ENCODE measurements at places on chromosomes 11 and 22.

- H3K4me1 ChIP-seq: peaks cover 23% of the 10 kb centered on the region
- no peaks in the 10 kb centered on the region for H3K27me3 ChIP-seq
- H3K27ac ChIP-seq: no peak overlapping the region
- no peak for DNase-seq
Observed at GRCh38 chr22:25365491-25366261, 146.2 kb downstream of the CRYBB2 start.

DNA sequence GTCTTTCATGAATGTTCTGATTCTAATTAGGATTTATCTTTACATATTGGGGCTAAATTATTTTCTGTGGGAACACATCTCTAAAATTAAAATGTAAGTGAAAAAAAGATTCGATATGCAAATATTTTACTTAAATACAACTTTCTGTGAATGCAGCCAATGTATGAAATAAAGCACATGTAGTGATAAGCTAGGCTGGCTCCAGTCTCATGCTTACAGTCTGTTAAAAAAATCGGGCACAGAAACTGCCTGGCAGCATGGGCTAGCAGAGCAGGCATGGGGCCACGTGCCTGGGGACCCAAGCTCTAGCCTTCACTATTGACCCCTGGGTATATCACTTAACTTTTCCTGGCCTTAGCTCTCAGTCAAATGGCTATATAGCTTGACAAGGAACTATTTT lies 46.5 kb downstream of the NELL1 start:
- no peak for DNase-seq
- H3K4me1 ChIP-seq: no peaks in the 10 kb centered on the region
- no peak overlapping the region for H3K27ac ChIP-seq

GRCh38 chr11:15119826-15120225 lies 5.1 kb downstream of the INSC start:
- no peak overlapping the region for H3K27ac ChIP-seq
- no peak overlapping the region for H3K4me3 ChIP-seq
- no peaks in the 10 kb centered on the region for H3K36me3 ChIP-seq
- DNase-seq: no peak
- no peaks in the 10 kb centered on the region for H3K4me1 ChIP-seq

DNA sequence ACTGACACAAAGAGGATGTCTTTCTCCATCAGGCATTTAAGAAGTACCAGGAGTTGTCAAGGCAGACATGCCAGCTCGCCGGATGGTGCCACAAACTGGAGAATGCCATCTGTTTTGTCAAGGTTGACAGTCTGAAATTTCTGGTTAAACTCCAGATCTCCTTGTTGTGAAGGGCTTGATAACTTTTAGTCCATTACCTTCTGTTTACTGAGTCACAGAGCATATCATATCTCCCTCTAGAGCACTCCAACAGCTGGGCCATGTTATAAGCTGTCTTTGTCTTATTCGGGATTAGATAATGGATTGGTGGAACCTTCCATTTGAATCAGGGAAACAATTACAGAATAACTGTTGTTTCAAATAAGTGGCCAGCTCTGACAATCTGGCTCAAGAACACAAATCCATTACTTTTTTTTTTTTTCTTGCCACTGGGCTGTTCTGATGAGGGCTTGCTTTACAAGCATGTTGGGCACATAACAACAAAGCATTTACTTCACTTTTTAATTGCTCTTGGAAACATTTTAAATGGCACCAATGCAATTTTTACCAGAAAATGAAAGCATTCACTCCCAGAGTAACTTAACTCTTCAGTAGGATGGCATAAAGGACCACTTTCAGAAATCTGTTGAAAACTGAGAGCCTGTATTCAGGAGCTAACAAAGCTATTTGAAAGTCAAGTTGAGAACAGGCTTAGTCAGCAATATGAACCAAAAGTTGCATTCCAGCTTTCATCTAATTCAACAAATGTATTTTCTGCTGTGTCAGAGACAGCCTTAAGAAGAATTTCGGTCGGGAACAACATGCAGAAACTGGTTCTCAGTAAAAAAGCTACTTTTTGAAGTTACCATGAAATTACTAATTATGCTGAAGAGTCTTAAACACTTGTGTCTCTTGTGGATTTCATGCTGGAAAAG lies 227.6 kb upstream of the PITPNB start:
- no peaks in the 10 kb centered on the region for H3K36me3 ChIP-seq
- H3K27ac ChIP-seq: no peak overlapping the region
- DNase-seq: no peak
- no peak overlapping the region for H3K4me3 ChIP-seq

- no peak overlapping the region for H3K4me3 ChIP-seq
- H3K4me1 ChIP-seq: peaks cover 14% of the 10 kb centered on the region
- H3K27me3 ChIP-seq: no peaks in the 10 kb centered on the region
Observed at GRCh38 chr11:63908631-63909401, 8.1 kb downstream of the RCOR2 start.

DNA sequence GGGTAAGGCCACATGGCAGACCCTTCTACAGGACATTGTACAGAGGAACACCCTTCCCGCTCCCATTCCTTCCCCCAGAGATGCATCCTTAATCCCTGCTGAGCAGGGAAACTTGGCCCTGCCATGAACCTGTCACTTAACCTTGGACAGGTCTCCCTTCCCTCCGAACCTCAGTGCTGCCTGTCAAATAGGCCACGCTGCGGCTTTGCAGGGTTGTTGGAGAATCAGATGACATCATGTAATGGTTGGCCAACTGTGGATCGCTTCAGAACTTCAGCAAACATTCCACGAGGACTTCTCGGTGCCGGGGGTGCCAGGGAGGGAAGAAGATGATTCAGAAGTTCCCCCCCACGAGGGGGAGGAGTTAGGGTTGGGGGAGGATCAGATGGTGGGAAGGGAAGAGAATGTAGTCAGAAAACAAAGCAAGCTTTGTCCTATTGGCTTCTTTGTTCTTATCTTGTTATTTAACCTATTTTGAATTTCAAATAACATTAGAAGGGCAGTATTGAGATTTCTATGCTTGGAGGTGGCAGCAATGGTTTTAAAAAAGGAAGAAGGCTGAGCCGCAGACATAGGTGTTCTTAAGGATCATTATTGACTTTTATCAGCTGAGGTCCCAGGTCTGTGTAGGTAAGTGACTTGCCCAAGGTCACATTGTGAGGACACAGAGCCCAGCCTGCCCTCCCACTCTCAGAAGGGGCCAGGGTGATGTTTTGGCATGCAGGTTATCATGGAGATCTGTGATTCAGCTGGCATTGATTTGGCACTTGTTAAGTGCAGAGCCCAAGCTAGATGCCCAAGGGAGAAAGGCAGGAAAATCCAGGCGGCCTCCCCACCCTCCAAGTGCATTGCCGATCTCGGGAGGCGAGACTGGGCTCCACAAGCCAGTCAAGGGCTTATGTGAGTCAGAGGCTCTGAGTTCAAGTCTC lies 3.1 kb downstream of the CDC42EP1 start:
- H3K27me3 ChIP-seq: peaks cover 56% of the 10 kb centered on the region
- no peak overlapping the region for H3K4me3 ChIP-seq
- DNase-seq: no peak

- no peak overlapping the region for H3K27ac ChIP-seq
- no peak for DNase-seq
- H3K27me3 ChIP-seq: no peaks in the 10 kb centered on the region
- H3K36me3 ChIP-seq: no peaks in the 10 kb centered on the region
Observed at GRCh38 chr11:72758304-72758689, 6.1 kb upstream of the ARAP1 start.

GRCh38 chr11:134261626-134262488 lies 8.5 kb downstream of the ACAD8 start:
- DNase-seq: no peak
- no peak overlapping the region for H3K4me3 ChIP-seq
- H3K36me3 ChIP-seq: peaks cover 15% of the 10 kb centered on the region
- no peak overlapping the region for H3K27ac ChIP-seq
- H3K4me1 ChIP-seq: peaks cover 21% of the 10 kb centered on the region
- H3K27me3 ChIP-seq: no peaks in the 10 kb centered on the region

- peaks cover 83% of the 10 kb centered on the region for H3K27me3 ChIP-seq
- H3K4me1 ChIP-seq: peaks cover 9% of the 10 kb centered on the region
- H3K36me3 ChIP-seq: peaks cover 2% of the 10 kb centered on the region
- H3K27ac ChIP-seq: no peak overlapping the region
Observed at GRCh38 chr11:76781807-76782530, 1.2 kb upstream of the TSKU start.

DNA sequence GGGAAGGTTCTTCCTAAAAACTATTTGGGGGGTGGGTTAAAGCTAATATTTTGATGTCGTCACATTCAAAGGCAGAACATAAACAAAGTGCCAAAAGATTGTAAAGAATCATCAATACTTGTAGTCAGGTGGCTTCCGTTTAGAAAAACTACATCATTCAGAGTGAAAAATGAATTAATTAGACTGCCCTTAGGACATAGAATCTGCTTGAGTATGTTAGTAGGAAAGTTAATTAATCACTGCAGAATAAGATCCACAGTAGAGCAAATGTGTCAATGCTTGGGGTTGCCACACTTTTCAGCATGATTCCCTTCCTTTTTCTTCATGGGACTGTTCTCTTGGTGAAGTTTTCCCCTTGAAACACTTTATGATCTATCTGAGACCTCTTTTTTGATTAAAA lies 166.8 kb upstream of the MTNR1B start:
- H3K27me3 ChIP-seq: no peaks in the 10 kb centered on the region
- H3K4me3 ChIP-seq: no peak overlapping the region
- no peaks in the 10 kb centered on the region for H3K4me1 ChIP-seq
- H3K36me3 ChIP-seq: no peaks in the 10 kb centered on the region
- DNase-seq: no peak
